Uterus (tissue), 4 donors: ENCODE measurements at places on chromosomes 2 and 18.
A peak's percentile ranks its signal among the peaks of the same experiment; 100 is the strongest.

DNA sequence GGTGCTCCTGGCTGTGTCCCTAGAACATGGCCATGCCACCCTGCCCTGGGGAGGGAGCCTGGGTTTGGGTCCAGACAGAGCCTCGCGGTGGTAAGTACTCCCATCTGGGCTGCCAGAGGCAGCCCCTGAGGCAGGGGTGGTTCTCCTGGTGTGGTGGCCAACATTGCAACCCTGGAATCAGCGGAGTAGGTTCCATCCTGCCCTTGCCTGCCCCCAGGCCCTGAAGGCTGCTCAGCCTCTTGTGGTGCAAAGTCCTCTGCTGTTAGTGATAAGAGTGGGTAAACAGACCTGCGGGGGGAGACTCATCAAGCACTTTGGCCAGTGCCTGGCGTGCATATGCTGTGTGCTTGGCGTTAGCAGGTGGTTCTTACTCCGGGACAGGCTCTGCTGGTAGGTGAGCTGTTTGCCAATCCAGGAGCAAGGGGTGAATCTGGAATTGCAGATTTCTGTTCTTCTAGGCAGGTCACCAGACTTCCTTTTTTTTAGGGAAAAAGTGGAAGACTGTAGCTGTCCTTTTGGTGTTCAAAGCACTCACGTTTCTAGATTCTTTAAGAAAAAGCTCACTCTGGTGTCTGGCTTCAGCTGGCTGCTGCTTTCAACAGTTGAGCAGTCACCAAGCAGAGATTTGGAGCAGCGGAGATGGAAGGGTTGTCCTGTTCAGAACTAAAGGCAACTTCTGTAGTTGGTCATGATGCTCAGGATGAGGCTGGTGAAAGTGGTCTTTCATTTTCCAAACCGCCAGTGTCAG is 3.2 kb downstream of the CNNM3 start:
- no peak for DNase-seq

DNA sequence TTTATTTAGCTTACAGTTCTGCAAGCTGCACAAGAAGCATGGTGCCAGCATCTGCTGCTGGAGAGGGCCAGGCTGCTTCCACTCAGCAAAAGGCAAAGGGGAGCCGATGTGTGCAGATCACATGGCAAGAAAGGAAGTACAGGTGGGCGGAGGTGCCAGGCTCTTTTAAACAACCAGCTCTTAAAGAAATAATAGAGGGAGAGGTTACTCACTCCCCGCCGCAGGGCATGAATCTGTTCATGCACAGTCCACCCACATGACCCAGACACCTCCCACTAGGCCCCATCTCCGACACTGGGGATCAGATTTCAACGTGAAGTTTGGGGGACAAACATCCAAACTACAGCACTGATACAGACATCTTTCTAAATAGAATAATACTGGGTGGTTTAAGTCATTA is 105.8 kb downstream of the MTCL1 start:
- no peak for DNase-seq

GRCh38 chr2:194424683-194425209 is 1232.3 kb upstream of the SLC39A10 start:
- no peak for DNase-seq

GRCh38 chr2:177147834-177148445 is 64.7 kb upstream of the HNRNPA3 start:
- no peak for DNase-seq

- no peak for DNase-seq
Measured at GRCh38 chr18:56152551-56153310, 485.7 kb downstream of the TXNL1 start.

DNA sequence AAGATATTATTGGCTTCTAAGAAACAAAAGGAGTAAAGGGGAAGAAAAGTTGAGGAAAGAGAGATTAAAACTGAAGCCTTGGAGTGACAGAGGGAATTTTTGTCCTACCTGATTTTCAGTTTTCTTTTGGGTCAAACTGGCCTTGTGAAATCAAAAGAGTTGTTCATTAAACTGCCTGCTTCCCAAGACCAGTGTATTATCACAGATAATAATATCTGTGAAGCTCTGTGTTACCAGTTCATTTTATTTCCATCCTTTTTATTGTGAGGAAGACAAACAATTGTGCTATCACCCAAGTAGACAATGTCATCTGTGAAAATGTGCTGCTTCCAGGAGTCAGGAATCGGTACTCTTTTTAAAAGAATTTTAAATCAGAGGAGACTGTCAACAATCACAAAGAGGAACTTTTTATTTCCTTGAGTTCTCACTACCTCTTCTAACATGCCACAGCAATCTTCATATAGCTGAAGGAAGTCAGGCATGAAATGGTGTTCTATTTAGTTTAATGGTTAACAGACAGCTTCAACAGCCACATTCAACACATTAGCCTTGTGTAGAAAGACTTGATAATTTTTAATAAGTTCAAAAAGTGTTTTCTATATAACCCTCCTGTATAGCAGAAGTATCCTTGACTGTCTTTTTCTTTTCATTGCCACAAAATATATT is 554.8 kb downstream of the PIK3C3 start:
- no peak for DNase-seq

GRCh38 chr2:62409442-62409841 is 96.6 kb downstream of the TMEM17 start:
- DNase-seq = no peak

DNA sequence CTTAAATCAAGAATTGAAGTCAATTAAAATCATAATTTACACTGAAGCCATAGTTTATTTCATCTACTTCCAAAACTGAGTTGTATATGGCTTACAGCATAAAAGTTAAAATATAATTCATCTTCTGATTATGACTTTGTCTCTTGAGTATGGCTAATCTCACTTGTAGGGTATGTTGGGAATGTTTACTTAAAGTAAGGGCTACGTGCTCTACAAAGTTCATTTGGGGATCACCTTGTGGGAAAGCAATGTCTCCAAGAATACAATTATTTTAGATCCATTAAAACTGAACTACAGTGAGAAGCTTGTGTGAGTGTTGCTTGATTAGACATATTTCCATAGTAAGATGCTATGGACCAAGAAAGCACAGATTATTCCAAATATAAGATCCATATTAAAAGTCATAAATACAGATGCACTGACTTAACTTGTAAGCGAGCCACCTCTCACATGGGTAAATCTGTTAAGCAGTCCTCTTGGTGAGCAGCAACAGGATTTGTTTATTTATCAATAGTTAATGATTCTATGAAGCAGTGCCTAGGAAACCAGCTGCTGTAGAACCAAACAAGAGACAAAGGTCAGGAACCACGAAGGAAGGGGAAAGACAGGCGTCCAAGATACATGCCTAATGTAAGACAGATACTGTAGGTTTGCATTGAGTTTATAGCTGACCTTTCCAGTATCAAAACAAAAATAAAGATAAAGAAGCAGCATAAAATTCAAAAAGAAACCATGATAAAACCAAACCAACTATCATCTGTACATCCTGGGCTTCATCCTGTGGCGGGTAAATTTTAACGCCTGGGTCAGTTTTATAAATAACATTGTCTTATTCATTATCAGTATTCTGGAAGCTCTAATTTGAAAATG is 24.8 kb downstream of the DSG4 start:
- no peak for DNase-seq

DNA sequence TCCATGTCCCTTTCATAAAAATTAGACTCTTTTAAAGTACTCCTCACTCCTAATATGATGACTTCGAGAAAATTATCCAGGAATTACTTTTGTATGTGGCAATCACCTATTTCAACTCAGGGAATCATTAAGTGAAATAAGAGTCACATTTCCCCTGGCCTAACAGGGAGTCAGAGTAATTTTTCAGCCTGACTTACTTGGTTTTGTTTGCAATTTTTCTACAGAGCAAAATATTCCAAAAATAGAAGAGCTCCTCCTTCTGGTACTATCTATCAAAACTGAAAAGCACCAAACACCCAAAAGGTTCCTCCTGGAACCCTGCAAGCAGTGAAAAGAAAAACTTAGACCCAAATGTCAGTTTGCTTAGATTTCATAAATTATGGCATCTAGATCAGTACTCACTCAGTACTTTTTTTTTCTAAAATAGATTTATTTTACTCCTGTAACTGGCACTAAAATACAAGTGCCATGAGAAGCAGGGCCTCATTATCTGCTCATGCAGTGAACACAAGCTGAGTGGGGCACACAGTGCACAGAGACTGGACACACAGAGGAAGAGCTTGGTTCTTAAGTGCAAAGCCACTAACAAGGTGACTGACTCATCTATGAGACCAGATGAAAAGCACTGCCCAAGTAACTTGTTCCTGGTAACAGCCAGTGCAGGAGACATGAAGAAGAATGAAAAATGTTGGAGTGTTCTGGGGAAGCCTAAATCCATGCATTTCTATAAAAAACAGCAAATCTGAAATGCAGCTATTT is 28.7 kb downstream of the ACAA2 start:
- no peak for DNase-seq

GRCh38 chr18:79947054-79947755 is 4.2 kb downstream of the SLC66A2 start:
- DNase-seq = no peak

- DNase-seq = no peak
Measured at GRCh38 chr2:164662066-164662465, 40.8 kb upstream of the GRB14 start.

DNA sequence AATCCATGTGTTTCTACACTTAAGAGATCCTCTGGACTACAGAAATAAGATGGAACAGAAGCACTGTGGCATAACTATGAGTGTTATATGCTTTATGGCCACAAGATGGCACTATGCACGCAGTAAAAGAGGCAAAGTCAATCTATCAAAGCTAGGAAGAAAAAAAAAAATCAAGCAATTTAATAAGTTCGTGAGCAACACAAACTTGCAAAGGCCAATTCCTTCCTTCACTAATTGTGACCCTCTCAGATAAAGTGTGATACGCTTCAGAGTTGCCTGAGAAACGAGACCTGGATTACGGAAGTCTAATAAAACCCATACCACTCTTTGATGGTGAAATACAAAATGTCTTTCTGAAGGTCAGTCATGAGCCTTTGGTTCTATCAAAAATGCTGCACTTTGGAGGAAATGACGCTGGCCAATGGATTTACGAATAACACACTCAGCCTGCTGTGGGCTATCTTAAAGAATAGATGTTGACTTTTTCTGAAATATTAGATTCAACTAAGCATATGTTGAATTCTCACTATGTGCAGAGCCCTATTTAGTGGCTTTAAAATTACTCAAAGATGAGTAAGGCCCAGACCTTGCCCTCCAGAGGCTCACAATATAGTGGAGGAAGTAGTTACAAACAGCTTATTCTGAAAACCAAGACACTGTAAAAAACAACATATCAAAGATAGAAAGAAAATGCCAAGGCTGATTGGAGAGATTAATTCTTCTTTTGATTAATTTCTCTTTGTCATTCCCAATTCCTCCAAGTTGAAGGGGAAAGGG is 35.5 kb upstream of the TTR start:
- DNase-seq = no peak

DNA sequence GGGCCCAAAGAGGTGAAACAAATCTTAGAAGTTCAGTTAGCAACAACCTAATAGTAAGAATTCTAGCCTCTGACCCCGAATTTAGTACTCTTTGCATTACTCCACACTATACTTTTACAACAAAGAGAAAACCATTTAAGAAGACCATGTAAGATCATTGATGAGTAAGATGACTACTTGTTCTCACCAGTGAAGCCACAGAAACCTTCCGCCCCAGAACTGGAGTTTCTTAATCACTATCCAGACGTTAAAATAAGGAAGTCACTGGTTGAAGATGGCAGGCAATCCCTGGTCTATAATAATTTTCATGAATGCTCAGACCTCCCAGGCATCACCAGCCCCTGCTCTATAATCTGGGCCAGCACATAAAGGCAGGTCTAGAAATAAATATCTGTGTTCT is 95.0 kb downstream of the TMEM163 start:
- no peak for DNase-seq

GRCh38 chr18:78543201-78543725 is 436.4 kb upstream of the SALL3 start:
- DNase-seq = no peak

- no peak for DNase-seq
Measured at GRCh38 chr2:122523143-122523542, 767.7 kb downstream of the TSN start.

DNA sequence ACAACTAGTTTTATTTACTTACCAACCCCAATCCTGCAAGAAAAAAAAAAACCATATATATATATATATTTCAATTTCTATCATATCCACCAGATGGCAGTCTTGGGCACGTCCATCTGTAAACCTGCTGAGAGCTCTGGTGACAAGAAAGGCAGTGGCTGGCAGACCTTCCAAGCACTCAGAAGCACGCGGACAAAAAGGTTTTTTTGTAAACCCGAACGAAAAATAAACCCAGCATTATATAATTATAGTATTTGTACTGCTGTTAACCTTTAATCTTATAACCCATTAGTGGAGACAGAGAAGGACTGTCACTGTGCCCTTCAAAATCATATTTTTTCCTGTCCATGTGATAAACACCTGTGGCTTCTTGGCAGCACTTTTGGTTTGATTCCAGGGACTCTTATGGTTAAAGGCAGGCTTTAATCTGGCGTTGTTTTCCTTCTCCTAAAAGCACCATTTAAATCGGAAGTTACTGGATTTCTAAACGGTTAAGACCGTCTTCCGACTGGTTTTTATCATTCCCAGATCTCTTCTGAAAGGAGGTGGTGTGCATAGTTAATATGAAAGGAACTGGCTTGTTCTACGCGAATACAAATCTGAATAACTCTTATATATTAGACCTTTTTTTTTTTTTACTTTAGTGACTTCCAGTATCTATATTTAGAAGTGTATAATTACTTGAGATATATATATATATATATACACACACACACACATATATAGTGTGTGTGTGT is 31.0 kb upstream of the SLC3A1 start:
- DNase-seq = peak; percentile 24

GRCh38 chr2:70668911-70669310 is 99.1 kb downstream of the ADD2 start:
- no peak for DNase-seq

- DNase-seq = no peak
Measured at GRCh38 chr2:172095905-172096625, 6.6 kb downstream of the DLX2 start.

GRCh38 chr2:9244985-9245544 is 38.5 kb downstream of the ASAP2 start:
- no peak for DNase-seq

- no peak for DNase-seq
Measured at GRCh38 chr2:25082002-25082622, 40.2 kb downstream of the EFR3B start.

GRCh38 chr2:112150447-112150846 is 12.3 kb downstream of the FBLN7 start:
- DNase-seq = peak; percentile 58

GRCh38 chr18:54875063-54875462 is 46.8 kb downstream of the RAB27B start:
- no peak for DNase-seq

GRCh38 chr2:6783238-6783614 is 82.5 kb downstream of the CMPK2 start:
- no peak for DNase-seq

GRCh38 chr2:150470435-150470834 is 17.0 kb downstream of the RND3 start:
- DNase-seq = no peak

GRCh38 chr2:150319658-150320555 is 167.6 kb downstream of the RND3 start:
- DNase-seq = no peak

GRCh38 chr2:54673501-54673998 is 49.9 kb upstream of the EML6 start:
- peak; percentile 83 for DNase-seq
